ENCODE measurements at places on chromosomes 7 and 10.

GRCh38 chr7:151298765-151299164 is 42.8 kb upstream of the NUB1 start:
- DNase-seq = no peak

GRCh38 chr10:12400266-12400931 is 51.1 kb downstream of the CAMK1D start:
- DNase-seq = peak; percentile 84

- DNase-seq = peak; percentile 78
Observed at GRCh38 chr10:60099998-60100747, 193.8 kb upstream of the CCDC6 start.

DNA sequence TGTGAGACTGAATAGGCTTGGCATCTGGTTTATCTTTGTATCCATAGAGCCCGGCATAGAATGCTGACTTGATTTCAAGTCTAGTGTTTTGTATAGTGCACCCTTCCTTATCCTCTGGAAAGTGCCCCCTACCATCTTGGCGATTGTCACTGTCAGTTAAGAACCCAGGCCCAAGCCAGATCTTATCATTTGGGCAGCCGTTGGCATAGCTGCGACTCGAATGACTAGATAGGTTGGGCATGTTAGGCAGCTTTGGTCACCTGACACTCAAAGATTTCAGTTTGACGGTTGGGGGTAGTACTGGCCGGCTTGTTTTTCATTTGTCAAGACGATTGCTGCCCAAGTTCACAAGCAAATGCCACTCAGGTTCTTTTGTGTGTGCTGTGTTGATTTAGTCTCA is 6.6 kb downstream of the NIPSNAP2 start:
- DNase-seq = no peak

- DNase-seq = no peak
Observed at GRCh38 chr7:73912223-73912622, 51.3 kb downstream of the TMEM270 start.

DNA sequence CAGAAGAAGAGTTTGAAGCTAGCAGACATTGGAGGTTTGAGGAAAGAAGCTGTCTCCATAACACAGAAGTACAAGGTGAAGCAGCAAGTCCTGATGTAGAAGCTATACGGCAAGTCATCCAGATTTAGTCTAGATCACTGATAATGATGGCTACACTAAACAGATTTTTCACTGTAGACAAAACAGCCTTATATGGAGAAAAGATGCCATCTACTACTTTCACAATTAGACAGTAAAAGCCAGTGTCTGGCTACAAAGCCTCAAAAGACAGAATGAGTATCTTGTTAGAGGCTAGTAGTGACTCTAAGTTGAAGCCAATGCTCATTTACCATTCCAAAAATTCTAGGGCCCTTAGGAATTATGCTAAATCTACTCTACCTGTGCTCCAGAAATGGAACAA is 85.1 kb downstream of the SNX13 start:
- no peak for DNase-seq

DNA sequence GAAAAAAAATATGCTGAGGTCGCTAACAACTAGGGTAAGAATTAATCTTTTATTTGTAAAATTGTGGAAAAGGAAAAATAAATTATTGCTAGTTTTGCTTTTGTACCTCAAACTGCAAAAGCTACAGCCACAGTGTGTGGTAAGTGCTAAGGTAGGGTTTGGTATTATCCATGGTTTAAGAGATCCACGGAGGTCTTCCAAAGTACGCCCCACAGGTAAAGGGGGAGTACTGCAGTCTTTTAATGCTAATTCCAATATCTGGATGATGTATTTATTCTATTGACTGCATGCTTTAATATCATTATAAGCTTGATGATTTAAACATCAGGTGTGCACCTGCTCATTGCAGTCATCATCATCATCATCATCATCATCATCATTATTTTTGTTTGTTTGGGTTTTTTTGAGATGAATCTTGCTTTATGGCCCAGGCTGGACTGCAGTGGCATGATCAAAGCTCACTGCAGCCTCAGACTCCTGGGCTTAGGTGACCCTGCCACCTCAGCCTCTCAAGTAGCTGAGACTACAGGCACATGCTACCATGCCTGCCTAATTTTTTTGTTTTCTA is 38.4 kb upstream of the BMS1 start:
- DNase-seq = no peak

DNA sequence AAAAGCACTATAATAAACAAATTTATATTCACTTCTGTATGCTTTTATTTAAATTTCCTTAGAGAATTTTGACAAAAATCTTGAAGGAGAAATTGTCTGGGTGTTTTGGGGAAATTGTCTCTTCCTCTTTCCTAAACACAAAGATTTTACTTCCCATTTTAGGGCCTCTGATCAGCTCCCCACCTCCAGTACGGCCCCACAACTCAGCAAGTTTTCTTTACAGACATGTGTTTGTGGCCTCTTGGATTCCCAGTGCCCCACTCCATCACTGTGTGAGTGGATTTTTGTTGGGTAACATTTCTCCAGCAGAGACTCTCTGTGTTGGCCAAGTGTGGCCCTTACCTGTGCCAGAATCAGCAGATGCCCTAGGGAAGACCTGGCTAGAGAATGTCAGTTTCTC is 182.8 kb upstream of the CDC14C start:
- DNase-seq = no peak

- DNase-seq = no peak
Observed at GRCh38 chr10:48778193-48778857, 93.7 kb downstream of the WDFY4 start.

DNA sequence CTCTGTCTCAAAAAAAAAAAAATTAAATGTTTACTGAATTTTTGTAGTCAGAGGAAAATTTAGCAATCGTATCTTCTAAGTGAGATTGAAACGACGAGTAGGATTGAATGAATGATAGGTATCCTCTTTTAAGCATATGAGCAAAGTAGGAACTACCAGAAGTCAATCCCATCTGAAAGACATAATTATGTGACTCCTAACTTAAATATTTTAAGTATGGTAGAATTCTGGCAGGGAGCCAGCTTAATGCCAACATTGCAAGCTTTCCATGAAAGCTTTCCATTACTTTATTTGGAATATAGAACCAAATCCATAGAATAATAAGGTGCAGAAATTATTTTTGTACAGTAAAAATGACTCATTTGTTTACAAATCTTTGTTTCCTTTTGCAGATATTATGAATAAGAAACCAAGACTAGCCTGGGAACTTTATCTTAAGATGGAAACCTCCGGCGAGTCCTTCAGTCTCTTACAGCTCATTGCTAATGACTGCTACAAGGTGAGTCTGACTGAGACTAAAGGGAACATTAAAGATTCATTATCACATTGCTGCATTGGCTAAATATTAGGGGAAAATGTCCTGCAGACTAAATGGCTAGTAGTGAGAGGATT is 50.2 kb upstream of the UBN2 start:
- DNase-seq = peak; percentile 12

- DNase-seq = no peak
Observed at GRCh38 chr10:97724341-97724941, 10.9 kb downstream of the MARVELD1 start.

GRCh38 chr7:111508387-111508786 is 53.9 kb downstream of the IMMP2L start:
- no peak for DNase-seq

DNA sequence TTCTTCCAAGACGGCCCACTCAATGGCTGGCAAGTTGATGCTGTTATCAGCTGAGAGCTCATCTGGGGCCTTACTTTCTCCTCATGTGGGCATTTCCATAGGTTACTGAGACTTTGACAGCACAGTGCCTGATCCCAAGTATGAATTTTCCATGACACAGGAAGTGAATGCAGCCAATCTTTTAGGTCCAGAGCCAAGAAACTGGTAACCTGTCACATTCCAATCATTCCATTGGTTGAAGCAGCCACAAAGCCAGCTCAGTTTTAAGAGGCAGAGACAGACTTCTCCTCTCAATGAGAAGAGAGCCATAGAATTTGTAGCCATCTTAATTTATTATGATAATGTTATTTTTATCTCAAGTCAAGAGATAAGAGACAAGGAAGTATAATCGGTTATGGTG is 775.5 kb downstream of the CNTNAP2 start:
- DNase-seq = peak; percentile 54

DNA sequence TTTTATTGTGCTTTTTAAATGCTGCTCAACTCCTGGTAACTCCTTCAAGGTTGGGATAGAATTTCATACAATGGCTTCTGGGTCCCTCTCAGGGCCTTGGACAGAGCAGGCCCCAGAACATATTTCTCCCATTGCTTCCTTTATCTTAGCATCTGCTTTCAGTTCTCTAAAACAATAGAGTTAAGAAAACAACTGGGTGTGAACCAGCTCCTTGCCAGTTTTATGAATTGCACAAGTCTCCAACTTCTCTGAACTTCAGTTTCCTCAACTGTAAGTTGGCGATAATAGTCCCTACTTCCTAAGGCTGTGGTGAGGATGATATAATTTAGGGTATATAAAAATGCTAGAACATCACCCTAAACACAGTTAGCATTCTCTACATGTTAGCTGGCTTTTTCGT is 77.0 kb upstream of the INHBA start:
- peak; percentile 12 for DNase-seq

DNA sequence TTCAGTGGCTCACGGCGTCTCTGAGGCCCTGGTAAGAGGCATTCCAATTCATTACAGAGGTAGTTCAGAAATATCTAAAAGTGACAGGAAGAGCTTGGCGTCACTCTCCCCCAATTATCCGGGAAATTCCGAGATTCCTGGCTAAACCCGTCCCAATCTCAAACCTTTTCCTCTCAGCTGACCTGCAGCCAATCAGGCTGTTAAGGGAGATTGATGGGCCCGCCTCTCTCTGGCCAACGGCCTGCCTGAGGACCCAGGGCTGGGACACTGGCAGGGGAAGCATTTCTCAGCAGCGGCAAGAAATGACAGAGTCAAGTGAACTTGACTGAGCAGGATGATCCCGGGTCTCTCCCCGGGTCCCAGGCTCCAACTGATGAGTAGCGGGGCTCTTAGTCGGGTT is 72.3 kb downstream of the EBF3 start:
- DNase-seq = no peak

DNA sequence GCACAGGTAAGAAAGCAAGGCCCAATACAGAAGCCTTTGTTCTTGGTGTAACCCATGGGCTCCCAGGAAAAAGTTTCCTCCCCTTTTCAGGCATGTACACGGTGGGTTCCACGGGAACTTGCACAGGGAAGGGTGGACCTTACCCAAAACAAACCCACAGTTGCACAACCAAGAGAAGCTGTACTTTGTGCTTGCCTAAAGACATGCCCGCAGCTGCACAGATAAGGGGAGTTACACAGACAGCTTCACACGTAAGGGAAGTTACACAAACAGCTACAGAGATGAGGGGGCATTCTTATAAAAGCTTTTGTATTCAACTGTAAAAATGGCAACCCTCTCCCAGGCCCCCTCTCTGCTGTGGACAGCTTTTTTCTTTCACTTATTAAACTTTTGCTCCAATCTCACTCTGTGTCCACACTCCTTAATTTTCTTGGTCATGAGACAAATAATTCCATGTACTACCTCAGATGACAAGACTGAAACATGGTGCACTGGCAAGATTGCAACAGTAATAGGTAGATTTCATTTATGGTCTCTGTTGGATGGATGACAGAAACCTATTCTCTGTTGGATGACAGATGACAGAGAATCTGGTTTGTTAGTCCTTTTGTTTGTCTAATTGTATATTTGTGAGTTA is 72.9 kb downstream of the ATE1 start:
- no peak for DNase-seq

- no peak for DNase-seq
Observed at GRCh38 chr7:80736371-80737125, 98.1 kb downstream of the CD36 start.

GRCh38 chr7:156834462-156834861 is 58.5 kb downstream of the LMBR1 start:
- DNase-seq = no peak

GRCh38 chr10:130339911-130340310 is 203.7 kb downstream of the GLRX3 start:
- no peak for DNase-seq

DNA sequence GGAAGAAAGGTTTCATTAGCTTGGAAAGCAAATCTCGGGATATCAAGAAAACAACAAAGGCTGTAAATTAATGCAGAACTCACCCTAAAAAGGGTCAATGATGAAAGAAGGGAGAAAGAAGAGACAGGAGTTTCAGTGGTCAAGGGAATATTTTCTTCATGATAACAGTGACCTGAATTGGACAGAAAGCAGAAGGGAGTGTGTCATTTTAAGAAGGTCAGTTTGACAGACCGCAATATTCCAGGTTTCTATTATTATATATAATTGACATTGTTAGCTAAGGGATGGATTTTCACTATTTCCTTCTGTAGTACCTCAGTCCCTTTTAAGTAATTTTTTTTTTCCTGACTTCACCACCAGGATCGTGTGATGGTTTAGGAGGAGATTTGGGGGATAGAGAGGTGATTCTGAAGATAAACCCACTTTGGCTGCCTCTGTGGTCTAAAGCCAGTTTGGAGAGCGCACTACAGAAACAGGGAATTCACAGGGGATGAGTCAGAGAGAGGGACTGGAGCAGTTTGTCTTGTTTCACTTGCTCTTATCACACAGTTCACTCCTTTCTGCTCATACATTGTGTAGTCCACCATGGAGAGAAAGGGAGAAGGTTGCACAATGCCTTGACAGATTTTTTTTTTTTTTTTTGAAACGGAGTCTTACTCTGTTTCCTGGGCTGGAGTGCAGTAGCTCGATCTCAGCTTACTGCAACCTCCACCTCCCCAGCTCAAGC is 417.9 kb downstream of the AUTS2 start:
- peak; percentile 73 for DNase-seq

DNA sequence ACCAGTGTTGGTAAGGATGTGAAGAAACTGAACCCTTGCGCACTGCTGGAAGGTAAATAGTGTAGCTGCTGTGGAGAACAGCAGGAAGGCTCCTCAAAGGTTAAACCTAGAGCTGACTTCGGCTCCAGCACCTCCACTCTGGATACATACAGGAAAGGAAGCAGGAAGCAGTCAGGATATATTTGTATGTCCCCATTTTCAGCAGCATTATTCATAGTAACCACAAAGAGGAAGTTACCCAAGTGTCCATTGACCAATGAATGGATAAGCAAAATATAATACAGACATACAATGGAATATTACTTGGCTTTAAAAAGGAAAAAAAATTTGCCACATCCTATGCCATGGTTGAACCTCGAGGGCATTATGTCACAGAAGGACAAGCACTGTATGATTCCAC is 15.0 kb downstream of the RET start:
- DNase-seq = no peak

GRCh38 chr10:26221541-26221940 is 5.0 kb downstream of the GAD2 start:
- no peak for DNase-seq

- no peak for DNase-seq
Observed at GRCh38 chr7:87448388-87448787, 27.1 kb downstream of the ABCB4 start.

DNA sequence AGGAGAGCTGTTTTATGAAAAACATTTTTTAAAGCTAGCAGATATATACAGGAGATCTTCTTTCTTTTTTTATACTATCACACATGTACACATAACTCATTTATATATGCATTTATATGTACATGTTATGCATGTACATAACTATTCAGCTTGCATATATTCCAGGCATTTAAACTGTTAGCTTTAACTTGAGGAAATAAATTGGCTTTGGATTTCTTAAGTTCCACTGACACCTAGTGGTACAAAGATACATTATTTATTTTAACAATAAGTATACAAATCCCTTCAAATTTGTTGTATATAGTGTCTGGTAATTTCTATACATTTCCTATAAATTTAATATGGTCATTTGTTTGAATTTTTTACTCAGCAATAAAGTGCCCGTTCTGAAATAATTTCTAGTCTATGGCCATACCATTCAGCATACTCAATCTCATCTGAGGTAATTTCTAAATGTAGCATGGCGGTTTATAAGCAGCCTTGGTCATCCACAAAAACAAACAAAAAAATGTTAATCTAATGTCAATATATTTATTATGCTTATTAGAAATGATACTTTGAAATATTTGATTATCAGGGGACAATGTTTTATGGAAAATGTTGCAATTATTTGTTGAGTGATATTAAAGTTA is 11.6 kb downstream of the ZDHHC6 start:
- peak; percentile 73 for DNase-seq

All from choroid plexus epithelial cell (primary cell).